ENCODE measurements at places on chromosomes 16 and 17. TPM values are rescaled to one million over a fixed set of nuclear protein-coding genes. Genes with fewer than 3 reads are reported as not detected.
A peak's percentile ranks its signal among the peaks of the same experiment; 100 is the strongest.

DNA sequence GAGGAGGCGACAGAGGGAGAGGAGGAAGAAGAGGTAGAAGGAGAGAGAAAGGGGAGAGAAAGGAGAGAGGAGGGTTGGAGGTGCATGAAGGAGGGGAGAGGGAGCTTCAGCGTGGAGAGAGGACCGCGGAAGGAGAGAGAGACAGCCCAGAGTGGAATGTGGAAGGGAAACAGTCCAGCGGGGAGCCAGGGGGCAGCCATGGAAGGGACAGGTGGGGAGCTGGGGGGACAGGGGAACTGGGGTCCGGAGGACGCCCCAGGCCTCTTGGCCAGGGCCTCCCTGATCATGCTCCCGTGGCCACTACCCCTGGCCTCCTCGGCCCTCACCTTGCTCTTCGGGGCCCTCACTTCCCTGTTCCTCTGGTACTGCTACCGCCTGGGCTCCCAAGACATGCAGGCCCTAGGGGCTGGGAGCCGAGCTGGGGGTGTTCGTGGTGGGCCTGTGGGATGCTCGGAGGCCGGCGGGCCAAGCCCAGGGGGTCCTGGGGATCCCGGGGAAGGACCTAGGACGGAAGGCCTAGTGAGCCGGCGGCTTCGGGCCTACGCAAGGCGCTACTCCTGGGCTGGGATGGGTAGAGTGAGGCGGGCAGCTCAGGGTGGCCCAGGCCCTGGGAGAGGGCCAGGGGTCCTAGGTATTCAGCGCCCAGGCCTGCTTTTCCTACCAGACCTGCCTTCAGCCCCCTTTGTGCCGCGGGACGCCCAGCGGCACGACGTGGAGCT lies 759 bp downstream of the ASPHD1 start:
- DNase-seq: no peak

Gene CRHR1
- 1.8 TPM for total RNA-seq

DNA sequence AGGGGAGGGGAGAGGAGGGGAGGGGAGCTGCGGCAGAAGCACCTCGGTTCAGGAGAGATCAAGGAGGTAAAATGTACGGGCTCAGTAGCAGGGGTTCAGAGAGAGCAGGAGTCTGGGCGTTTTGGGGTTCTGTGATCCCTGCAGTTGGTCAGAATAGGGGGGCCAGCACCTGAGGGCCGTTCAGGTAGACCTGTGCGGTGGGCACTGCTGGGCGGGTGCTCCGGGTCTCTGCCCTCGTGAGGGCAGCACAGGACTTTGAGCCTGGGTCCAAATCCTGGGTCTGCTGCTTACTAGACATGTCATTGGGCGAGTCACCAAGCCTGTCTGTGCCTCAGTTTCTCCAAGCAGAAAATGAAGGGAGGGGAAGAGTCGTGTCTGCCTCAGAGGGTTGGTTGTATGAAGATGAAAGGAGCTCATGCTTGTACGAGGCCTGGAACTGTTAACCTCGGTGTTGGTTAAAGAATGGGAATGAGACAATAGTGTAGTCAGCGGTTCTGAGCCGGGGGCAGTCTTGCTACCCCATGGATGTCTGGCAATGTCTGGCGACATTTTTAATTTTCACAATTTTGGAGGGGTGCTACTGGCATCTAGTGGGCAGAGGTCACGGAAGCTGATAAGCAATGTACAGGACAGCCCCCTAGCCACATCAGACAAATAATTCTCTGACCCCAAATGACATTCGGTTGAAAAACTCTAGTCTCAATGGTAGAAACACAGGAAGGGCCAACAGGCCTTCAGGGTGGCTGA lies 35.4 kb downstream of the OR1D5 start:
- peak; percentile 61 for DNase-seq

DNA sequence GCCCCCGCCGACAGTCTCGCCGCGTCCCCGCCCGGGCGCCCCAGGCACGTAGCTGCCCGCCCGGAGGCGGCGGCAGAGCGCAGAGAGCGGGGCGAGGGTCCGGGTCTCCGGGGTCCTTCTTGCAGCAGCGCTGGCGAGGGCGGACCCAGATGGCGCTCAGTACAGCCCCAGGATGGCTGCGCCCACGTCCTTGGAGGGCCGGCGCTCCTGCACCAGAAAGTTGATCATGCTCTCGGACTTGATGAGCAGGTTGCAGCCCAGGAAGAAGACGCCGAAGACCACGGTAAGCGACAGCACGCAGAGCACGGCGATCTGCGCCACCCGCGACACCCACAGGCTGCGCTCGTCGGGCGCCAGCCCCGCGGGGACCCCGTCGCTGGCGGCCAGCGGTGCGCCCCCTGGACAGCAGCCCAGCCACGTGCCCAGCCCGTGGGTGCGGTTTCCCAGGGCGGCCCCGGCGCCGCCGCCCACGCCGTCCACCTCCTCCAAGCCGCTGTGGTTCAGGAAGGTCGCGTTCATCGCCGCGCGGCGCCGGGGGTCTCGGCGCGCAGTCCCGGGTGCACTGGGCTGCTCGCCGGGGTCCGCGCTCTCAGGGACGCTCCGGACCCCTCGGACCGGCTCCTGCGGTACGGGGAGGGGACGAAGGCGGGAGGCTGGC lies 435 bp downstream of the RPRML start:
- no peak for DNase-seq

Data from lower leg skin (tissue), 4 donors.